ENCODE measurements at places on chromosomes 3 and 15. TPM values are rescaled to one million over a fixed set of nuclear protein-coding genes. Genes with fewer than 3 reads are reported as not detected.

Gene RAP2B
- total RNA-seq, result 54.0 TPM

Gene KIF23
- total RNA-seq, result 32.8 TPM

Gene CCR2
- not detected for total RNA-seq

Gene CD276
- total RNA-seq, result 39.8 TPM

Gene IMPDH2
- total RNA-seq, result 465 TPM

Gene SLC22A14
- 0.14 TPM for total RNA-seq

Data from pulmonary artery endothelial cell (primary cell).